H54 (cell line): ENCODE measurements at places on chromosomes 2 and 18.

DNA sequence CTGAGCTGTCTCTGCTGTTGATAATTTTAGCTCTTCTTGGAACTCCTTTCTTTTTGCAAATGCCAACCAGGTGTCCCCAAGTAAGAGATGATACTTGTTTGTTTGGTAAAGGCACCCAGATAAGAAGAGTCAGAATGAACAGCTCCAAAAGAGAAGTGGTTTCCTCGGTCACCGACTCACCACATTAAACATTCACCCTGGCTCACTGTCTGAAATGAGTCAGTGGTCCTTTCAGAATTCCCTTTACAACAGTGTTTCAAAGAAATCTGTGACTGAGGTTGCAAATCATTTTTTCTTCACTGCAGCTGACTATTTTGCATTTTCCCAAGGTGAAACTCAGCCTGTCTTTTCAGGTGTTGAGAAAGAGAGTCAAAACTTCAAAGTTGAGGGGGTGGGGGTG lies 16.2 kb upstream of the CXCR4 start:
- no peak for DNase-seq

- DNase-seq, result peak; percentile 62
These were observed 149.6 kb downstream of the IRS1 start for GRCh38 chr2:226649871-226650660.

GRCh38 chr2:126981476-126981875 lies 82.8 kb downstream of the TEX51 start:
- DNase-seq, result no peak

- no peak for DNase-seq
These were observed 163.5 kb upstream of the SOX11 start for GRCh38 chr2:5528706-5529105.

DNA sequence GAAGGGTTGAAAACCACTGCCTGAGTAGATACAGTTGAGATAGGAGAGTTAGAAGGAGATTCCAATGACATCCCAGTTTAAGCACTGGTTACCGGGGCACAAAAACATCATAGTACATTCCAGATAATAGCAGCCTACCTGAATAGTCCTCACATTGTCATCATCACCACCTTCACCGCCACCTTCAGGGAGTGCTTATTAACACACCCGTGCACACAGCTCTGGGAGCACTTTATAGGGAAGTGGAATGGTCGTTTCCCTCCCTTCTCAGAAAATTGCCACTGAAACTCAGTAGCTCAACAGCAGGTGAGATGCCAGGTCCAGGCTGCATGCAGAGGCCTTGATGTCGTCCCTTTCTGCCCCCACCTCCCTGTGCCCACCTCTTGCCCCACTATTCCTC lies 8.2 kb downstream of the SERPINB7 start:
- DNase-seq, result no peak

DNA sequence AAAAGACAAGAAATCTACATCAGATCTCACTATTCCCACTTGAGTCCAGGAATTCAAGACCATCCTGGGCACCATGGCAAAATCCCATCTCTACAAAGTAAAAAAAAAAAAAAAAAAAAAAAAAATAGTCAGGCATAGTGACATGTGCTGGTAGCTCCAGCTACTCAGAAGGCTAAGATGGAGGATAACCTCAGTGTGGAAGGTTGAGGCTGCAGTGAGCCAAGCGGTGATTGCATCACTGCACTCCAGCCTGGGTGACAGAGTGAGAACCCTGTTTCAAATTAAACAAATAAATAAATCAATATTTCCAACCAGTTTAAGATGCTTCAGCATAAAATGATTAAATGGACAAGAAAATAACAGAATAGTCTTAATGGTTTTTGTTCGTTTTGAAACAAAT lies 197.4 kb downstream of the DSEL start:
- no peak for DNase-seq
